Esophagus squamous epithelium (tissue), 5 donors: ENCODE measurements at places on chromosomes 7 and 10.

DNA sequence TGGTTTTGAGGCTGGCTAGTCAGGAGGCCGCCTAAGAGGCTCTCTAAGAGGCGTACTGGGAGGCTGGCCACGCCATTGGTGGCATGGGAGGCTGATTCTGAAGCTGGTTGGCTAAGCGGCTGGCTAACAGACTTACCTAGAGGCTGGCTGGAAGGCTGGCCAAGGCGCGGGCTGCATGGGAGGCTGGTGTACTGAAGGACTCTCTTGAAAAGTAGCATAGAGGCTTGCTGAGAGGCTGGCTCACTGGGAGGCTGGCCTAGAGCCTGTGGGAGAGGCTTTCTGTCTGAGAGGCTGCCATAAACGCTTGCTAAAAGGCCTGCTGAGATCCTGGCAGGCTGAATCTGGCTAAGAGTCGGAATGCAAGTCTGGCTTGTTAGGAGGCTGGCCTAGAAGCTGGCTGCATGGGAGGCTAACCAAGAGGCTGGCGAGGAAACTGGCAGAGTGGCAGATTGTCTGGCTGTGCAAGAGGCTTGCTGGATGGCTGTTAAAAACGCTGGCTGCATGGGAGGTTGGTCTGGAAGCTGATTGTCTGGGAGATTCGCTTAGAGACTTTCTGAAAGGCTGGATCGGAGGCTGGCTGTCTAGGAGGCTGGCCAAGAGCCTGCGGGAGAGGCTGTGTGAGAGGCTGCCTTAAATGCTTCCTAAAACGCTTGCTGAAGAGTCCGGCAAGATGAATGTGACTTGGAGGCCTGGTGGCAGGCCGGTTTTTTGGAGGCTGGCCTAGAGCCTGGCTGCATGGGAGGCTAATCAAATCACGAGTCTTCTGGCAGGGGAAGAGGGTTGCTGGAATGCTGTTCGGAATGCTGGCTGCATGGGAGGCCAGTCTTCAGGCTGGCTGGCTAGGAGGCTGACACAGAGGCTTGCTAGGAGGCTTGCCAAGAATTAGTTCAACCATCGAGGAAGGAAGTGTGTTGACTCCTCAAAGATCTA lies 134.2 kb downstream of the OR13A1 start:
- no peak for DNase-seq

- no peak for DNase-seq
Observed at GRCh38 chr7:77959080-77959479, 160.5 kb downstream of the PHTF2 start.

DNA sequence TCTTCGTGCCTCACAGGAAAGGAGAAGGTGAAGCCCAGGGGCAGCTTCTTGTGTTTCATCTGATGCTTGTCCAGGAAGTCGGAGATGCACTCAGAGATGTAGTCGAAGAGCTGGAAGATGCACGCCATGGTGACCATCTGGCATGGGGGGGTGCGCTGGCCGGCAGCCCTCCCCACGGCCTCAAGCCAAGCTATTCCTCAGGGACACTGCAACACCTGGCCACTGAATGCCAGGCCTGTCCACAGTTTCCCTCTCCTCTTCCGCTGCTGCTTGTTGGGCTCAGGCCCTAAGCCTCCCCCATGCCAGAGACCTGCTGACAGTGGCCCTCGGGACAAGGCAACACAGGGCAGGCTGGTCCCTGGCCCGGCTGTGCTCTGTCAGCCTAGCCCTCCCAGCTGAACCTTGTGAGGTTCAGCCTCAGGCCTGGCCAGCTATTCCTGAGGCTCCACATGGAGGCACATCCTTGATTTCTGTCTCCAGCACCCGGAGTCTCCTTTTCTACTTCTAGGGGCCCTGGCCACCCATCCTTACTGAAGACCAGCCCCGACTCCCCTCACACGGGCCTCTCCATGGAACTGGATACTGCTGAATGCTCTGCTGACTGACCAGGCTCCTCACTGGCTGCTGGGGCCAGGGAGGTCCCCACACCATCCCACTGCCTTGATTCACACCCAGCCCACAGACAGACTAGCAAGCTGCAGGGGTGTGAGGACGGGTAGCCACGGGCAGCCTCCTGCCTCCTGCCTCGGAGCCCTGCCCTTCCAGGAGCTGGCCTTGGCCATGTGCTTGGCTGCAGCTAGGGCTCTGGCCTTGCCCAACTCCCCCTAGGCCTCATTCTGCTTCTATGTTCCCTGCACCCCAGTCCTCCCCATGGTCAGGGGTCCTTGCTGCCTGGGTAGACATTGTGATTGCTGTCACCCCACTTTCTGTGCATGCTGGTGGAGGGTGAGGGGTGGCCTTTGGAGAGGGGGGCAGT lies 10.1 kb upstream of the MYL7 start:
- DNase-seq, result no peak

DNA sequence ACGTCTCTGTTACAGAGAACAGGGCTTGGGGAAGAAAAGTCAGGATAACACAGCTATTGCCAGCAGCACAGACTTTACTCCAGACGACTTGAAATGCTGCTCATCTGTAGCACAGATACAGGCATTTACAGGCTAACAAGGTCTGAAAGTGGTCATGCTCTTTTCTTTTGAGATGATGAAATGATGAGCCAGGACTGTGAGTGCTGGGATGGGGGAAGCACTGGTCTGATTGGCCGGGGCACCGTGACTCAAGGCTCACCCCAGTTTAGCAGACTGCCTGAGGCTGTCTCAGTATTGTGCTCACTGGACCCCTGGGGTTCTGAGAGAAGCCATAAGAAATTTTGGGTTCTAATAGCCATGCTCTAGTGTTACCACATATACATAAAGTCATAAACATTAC lies 12.4 kb downstream of the SMKR1 start:
- DNase-seq, result no peak

DNA sequence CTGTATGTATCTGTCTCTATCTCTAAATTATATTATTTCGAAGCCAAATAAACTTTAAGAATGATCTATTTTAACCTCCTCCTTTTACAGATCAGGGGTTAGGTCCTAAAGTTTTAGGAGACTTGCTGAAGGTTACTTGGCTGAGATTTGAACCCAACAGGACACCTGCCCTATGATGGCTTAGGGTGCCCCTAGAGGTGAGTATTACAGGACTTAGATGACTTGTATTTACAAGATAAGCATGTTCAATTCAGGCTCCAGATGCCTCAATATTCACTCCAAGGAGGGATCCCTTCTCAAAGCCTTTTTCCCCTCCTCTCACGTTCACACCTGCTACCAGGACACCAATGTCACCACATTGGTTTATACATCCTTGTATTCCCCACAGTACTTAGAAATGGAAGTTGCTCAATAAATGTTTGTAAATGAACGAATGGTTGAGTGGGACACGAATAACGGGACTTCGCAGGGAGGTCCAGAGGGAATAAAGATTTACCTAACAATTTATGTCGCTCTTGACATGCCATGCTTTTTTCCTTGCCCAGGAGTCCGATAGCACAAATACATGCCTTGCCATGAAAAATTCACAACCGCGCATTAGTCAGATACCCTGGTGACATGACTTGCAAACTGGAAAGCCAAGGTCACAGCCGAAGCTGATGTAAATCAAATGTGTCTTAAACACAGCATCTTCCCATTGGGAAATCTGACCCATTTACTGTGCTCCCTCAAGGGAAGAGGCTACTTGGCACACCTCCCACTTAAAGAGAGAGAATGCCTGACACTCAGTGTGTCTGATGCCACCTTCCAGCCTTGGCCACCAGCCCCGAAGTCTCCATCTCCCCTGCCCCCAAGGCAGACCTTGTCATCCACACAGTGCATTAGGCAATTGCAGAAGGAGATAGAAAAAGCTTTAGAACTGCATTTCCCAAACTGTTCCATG lies 872.2 kb upstream of the AUTS2 start:
- no peak for DNase-seq

- no peak for DNase-seq
Observed at GRCh38 chr7:50246551-50246950, 58.0 kb upstream of the IKZF1 start.

- no peak for DNase-seq
Observed at GRCh38 chr10:75294031-75294437, 58.3 kb upstream of the COMTD1 start.

DNA sequence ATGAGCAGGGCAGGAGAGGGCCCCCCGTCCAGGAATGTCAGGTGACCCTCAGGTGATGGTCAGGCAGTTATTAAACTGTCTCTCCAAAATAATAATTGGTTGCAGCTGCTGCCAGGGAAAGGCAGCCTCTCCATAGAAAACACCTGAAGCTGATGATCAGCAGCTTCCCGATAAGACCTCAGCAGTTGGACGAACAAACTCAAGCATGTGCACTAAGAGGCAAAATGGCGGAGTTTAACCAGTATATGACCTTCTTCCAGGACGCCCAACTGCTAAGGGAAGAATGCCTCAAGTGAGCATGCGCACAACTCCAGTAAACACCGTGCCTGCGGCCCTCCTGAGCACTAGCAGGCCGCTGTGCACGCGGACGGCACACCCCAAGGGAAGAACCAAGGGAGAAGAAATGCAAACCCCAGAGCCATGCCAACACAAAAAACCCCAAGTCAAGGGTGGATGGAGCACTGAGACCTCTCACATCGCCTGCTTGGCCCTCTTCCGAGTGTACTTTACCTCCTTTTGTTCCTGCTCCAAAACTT lies 38.9 kb upstream of the ADARB2 start:
- DNase-seq, result no peak

- no peak for DNase-seq
Observed at GRCh38 chr10:3867454-3868270, 82.7 kb upstream of the KLF6 start.

- DNase-seq, result no peak
Observed at GRCh38 chr10:89093728-89094127, 103.1 kb downstream of the FAS start.

DNA sequence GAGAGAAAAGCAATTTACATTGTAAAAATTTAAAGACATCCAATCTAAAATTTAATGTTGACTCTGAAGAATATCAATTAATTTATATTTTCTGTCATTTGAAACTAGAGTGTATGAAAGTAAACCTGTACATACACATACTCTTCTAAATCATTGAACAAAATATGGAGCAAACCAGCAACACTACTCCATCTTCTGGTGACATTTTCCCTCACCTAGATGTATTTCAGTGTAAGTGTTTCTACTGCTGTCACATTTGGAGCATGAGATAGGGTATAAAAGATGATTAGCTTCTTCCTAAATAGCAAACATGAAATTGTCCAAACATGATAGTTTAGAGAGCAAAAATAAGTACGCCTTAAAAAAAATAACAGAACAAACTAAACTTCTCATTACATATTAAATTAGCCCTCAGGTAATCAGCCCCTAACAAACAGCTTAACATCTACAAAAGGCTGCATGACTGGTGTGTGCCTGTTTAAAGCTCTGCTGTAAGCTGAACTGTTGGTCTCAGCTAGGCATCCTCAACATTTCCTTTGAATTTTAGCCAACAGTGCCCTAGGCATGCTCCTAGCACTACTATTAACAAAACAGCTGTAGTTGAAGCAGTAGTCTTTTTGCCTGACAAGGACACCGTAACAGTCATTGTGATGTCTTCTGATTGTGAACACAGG lies 189.8 kb downstream of the CTNNA3 start:
- DNase-seq, result no peak

DNA sequence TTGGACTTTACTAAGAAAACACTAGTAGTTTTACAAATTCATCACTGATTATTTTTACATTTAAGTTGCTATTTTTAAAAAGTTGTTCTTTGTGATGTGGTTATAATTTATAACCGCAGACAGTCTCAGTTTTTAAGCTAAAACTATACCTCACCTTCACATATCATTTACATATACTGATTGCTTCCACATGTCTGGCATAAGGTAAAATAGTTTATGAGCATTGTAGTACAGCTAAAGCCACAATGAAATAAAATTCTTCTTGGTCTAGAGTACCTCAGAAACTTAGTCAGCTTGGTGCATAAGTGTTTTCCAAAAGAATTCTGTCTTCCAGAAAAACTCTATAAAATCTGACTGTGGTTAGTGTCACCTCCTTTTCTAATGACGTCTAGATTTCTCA lies 13.0 kb downstream of the SEMA3A start:
- DNase-seq, result no peak
